ENCODE measurements at places on chromosomes 5 and 9. TPM values are rescaled to one million over a fixed set of nuclear protein-coding genes. Genes with fewer than 3 reads are reported as not detected.

- DNase-seq, result no peak
These were observed 1.3 kb downstream of the SHC3 start for GRCh38 chr9:89177012-89177943.

DNA sequence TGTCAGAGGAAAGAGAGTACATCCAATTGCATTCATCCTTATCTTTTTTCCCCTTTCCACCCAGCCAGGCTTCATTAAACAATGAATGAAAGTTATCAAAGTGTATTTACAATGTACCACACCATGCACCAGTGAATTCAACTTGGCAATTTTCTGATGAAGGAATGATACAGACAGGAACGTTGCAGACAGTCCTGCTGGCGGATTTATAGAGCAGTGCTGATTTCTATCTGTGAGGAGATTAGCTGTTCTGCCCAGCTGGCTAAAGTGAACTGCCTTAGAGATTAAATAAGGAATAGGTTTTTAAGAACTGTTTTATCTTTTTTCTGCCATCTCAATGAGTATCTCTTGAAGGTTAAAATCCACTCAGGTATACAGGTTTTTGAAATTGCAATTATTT, 403.9 kb downstream of the CDH18 start:
- DNase-seq, result no peak

Gene RMND5B
- 41.6 TPM for total RNA-seq

Gene PCDHA7
- 0.12 TPM for total RNA-seq

Gene DEPDC1B
- total RNA-seq, result 0.15 TPM

- no peak for DNase-seq
These were observed 48.5 kb downstream of the PLGRKT start for GRCh38 chr9:5389109-5389732.

DNA sequence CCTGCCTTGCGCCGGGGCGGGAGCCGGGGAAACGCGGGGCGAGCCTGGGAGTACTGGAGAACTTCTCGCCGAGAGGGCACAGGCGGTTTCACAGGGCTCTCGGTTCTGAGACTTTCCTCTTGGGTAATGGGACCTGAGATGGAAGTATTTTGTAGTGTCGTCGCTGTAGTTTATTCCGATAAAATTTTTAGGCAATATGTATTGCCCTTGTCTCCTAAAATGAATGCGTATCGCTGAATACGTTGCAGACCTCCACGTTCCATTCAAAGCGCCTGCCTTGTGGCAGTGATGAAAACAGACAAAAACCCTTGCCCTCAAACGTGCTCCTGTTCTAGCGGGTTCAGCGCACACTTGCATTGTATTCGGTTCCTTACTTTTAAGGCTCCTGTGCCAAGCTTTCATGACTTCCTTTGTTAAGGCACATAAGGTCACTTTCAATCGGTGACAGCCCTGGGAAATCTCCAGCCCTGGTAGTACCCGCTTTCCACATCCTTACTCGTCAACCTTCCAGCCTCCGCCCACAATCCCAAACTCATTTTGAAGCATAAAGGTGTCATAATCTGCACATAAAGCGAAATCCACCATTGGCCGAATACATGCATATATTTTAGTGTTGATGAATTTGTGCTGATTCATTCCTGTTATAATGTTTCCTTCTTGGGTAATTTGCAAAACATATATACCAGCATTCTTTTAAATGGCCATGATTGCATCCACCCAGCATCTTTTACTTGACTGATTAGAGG, 694 bp downstream of the RMI1 start:
- DNase-seq, result peak; percentile 32

Gene FREM1
- 2.7 TPM for total RNA-seq

- DNase-seq, result peak; percentile 33
These were observed 360.0 kb downstream of the OSTF1 start for GRCh38 chr9:75448281-75448680.

Gene PCDHB11
- total RNA-seq, result 0.74 TPM

GRCh38 chr5:170552621-170553115, 48.8 kb downstream of the KCNIP1 start:
- DNase-seq, result peak; percentile 85
